ENCODE measurements at places on chromosomes 16 and 17.

GRCh38 chr17:78278139-78278741 is 46.8 kb downstream of the TMEM235 start:
- DNase-seq, result no peak

- DNase-seq, result peak; percentile 41
Observed at GRCh38 chr17:55238931-55239297, 25.8 kb upstream of the HLF start.

DNA sequence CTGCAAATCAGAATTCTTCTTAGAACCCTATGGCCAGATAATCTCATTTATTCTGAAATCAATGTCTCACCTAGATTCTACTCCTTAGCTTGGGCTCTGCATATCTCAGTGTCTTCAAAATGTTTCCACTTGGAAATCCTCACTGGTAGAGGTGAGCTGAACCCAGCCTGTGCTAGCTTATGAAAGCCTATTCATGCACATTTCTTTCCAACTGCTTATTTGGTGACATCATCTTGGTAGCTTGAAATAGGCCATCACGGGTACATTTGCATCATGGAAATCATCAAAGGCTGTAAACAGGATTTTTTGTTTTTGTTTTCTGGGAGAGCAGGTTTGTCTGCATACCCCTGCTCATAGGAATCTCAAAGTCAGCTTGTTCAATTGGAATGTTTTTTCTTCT is 130.8 kb downstream of the KCNJ18 start:
- no peak for DNase-seq

- DNase-seq, result no peak
Observed at GRCh38 chr17:74785096-74785980, 9.2 kb upstream of the NAT9 start.

DNA sequence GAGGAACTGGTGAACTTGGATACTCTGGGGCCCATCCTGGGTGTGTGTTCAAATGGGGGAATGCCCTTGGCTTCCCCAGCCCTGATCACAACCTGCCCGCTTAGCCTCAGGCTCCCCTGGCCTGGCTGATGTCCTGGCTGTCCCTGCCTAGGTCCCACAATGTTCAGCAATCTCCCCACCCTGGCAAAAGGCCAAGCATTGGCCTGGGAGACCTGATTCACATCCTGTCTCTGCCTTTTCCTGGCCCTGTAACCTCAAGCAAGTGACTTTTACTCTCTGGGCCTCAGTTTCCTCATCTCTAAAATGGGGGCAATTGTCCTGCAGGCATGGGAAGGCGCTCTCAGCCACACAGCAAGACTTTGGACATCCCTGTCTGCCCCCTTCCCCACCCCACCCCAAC is 14.4 kb downstream of the CPNE2 start:
- DNase-seq, result no peak

DNA sequence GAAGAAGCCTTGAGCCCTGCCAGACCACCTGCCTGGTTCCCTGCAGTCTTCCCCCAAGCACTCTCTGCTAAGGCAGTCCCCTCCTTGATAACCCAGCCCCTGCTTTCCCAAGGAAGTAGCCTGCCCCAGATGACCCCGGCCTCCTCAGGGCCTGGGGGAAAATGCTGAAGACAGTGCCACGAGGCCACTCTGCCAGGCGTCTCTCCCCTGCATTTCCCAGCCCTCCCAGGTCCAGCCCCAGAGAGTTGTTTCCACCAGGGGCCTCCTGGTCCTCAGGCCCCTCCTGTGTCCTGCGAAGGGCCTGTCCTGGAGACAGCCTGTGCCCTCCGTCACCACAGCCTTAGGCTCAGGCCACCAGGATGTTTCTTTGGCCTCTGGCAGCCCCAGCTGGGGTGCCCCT is 96.4 kb downstream of the CCDC182 start:
- DNase-seq, result no peak

DNA sequence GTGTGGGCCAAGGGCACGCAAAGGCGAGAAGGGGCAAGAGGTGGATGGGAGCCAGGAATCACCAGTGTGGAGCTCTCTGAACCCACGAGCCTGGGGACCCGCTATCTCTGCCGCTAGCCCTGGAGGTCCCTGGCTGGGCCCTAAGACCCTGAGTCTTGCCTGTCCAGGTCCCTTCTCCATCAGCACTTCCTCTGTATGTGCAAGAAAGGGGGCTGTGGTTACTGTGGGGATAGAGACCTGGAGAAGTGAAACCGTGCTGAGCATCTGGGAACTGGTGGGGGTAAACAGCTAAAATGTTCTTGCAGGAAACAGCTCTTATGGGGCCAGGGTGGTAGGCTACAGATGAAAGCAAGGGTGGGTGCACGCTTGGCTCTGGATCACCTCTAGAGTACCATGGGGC is 3.1 kb downstream of the SPNS3 start:
- DNase-seq, result no peak

DNA sequence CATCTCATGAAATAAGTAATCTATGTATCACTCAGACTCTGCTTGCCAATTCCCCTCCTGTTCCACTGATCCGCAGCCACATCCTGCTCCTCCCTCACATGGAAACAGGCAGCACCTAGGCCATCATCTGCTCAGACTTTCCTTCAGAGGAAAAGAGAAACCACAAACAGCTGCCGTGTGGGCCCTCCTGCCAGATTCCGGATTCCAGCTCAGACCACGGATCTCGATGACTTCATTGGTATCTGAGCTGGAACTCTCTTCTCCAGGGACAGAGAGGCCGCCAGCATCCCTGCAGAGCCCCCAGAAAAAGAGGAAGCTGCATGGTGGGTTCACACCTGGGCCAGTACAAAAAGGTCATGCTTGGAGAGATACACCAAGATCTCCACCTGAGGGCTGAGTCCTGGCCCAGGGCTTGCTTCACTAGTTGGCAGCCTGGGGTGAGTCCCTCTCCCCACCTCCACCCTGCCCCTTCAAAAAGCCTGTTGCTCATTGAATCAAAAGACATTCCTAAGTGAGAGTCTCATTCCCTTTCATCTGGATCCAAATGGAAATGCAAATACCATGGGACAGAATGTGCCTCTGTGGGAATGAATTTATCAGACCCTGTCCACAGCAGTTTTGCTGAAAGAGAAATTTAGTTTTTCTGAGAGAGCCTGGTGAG is 47.2 kb downstream of the HOXB1 start:
- DNase-seq, result no peak

DNA sequence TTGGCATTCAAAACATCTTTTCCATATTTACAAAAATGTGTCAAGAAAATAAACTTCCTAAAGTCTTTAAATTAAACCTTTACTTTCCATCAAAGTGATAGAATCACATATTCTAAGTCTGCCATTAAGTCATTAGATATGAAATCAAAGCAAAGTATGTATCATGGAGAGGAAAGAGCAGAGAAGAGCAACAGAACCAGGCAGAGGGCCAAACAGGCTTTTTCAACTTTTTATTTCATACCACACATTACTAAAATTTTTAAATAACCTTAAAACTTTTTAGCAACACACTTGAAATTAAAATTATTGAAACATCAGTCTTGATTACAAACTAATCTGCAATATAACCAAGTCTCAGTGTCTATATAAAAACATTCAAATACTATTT is 13.8 kb downstream of the SIAH1 start:
- no peak for DNase-seq

DNA sequence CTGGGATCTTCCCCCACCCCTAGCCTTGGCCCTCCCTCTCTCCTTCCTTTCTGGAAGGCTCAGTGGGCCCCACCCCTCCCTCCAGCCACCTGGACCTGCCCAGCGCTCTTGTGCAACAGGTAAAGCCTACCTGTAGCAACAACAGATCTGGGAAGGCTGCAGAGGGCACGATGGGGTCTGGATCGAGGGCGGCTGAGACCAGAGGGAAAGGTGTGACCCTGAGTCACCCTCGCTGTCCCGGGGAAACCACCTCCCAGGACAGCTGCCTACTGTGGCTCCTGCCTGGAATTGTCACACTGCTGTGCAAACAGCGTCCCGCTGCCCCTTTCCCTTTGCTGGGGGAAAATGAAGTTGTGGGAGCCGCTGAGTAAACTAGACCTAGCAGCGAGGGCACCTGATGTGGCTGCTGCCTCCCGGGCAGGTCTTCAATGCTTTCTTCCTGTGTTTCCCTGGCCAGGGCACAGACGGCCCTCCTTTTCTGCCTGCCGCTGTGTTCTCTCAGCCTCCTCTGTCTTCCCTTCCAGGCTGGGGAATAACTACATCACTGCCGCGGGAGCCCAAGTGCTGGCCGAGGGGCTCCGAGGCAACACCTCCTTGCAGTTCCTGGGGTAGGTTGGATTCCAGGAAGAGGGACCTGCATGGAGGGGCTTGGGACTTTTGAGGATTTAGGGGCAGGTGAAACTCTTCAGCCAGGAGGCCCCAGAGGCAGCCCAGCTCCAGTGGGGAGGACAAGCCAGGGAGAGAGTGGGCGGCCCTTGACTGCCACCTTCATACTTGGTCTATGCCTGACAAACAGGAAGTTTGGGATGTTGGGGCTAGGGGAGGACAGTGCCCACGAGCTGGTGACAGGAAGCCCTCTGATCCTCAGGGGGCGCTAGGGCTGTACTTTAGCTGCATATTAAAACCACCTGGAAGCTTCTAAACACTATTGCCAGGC is 22.2 kb upstream of the CYLD start:
- DNase-seq, result peak; percentile 46

GRCh38 chr16:53291757-53292392 is 142.4 kb upstream of the RBL2 start:
- no peak for DNase-seq

Data from iPS-NIHi11 (cell line).